ENCODE measurements at places on chromosomes 5 and 9.

DNA sequence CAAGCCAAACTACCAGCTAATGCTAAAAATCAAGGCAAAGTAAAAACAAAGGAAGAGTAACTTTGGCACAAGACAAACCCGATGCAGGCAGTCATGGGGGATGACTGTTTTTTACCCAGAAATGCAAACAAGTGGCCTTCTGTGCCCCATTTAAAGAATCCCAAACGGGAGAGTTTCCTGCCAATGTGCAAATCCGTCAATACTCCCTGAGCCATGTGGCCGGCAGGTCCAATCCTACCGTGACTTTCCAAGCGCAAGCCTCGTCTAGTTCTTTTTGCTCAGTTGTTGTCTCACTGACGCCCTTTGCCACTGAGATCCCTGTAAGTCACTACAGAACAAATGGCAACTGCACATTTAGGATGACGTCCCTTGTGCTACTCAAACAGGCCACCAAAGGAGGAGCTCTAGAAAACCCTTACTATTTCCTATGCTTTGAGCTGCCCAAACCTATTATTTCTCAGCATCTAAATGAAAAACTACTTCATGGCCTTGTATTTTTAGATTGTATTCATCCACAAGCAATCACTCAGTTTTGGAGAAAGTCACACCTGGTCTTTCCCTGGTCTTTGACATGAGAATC is 43.4 kb downstream of the OTULIN start:
- DNase-seq = no peak

- no peak for DNase-seq
These were observed 51.9 kb downstream of the ELL2 start for GRCh38 chr5:95909738-95910137.

DNA sequence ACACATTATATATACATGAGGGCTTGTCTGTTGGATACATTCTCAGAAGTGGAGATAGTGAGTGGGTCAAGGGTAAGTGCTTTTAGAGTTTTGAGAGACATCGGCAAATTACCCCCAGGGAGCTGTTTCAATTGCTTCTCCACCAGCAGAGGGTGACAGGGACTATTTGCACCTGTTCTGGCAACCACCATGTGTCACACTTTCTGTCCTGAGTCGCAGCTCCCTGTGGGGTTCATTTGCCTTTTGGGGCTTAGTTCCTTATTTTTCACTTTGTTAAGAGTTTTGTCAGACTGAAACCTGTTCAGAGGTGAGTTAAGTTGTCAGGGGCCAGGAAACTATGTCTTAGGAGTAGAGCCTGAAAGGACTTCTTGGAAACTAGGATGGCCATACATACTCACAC is 20.1 kb upstream of the SLC36A1 start:
- no peak for DNase-seq

DNA sequence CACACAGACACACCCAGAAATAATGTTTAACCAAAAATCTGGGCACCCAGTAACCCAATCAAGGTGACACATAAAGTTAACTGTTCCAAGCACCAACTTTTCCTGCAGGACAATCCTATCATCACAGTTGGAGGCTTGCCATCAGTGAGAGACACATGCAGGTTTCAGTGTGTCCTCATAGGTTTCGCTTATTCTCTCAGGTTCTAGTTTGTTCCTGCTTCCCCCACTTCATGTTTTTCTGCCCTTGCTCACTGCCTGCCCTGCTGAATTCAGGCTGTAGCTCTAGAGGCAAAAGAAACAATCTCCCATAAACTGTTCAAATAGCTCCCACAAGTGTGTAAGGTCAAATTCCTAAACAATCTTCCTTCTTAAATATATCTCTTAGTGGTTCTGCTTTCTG is 20.0 kb upstream of the SHISAL2B start:
- DNase-seq = no peak

DNA sequence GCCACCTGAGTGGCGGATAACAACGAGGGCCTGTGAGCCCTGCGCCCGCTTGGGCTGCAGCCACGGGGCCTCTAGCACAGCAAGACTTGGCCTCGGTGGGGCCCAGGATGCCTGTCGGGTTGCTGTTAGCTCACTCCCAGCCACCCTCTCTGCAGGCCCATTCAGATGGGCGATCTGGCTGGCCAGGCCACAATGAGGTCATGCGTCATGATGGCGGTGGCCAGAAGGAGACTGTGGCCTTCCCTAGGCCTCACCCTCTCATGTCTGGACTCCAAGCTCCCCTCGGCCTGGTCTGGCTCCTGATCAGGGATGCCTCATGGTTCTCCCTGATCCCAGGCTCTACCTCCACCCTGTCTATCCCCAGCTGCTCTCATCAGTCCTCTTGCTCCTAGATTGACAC is 19.0 kb upstream of the TCOF1 start:
- no peak for DNase-seq

- peak; percentile 77 for DNase-seq
These were observed 182.7 kb downstream of the GNAQ start for GRCh38 chr9:77848897-77849296.

DNA sequence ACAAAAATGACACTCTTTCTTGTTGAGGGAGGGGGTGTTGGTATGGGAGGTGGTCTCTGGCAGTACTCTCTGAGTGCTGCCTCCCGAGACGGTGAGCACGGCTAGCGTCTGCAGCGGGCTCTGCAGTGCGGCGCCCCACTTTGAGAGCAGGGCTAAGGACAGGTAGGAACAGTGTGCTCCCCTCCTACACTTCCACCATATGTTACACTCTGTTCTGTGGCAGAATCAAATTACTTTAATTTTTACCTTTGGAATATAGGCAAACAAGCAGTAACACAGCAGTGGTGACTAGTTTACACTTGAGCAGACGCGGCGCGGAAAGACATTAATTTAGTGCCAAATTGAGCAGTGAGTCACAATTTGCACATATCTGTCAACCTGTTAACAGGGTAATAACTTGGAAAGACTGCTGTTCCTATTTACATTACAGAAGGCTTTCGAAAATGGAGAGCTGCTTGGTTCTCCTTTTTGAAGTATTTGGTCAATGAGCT is 136.3 kb downstream of the MED27 start:
- no peak for DNase-seq

- no peak for DNase-seq
These were observed 72.9 kb downstream of the SFXN1 start for GRCh38 chr5:175551266-175551665.

- no peak for DNase-seq
These were observed 131.5 kb upstream of the PANK3 start for GRCh38 chr5:168710706-168711105.

DNA sequence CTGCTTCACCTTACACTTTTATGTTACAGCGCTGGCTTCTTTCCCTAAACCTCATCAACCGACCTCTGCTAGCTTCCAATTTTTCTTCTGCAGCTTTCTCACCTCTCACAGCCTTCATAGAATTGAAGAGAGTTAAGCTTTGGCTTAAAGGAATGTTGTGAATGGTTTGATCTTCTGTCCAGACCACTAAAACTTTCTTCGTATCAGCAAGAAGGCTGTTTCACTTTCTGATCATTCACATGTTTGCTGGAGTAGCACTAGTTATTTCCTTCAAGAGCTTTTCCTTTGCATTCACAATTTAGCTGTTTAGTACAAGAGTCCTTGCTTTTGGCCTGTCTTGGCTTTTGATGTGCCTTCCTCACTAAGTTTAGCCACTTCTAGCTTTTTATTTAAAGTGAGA is 49.5 kb downstream of the NR3C1 start:
- DNase-seq = no peak

GRCh38 chr5:146047396-146047795 is 58.0 kb downstream of the PLAC8L1 start:
- no peak for DNase-seq

- DNase-seq = no peak
These were observed 52.7 kb downstream of the COL5A1 start for GRCh38 chr9:134694368-134694665.

DNA sequence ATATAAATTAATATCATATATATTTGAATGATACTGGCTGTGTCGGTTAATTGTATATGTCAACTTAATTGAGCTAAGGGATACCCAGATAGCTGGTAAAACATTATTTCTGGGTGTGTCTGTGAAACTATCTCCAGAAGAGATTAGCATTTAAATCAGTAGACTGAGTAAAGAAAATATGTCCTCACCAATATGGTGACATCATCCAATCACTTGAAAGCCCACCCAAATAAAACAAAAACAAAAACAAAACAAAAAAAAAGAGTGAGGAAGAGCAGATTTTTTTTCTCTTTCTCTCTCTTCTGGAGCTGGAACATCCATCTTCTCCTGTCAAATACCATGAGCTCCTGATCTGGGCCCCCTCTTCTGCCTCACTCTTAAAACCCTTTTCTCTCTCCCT is 15.7 kb upstream of the CCDC152 start:
- DNase-seq = no peak

GRCh38 chr9:3080951-3081350 is 237.1 kb upstream of the PUM3 start:
- DNase-seq = no peak

GRCh38 chr9:122172131-122172530 is 12.4 kb downstream of the MORN5 start:
- DNase-seq = no peak

GRCh38 chr9:84583866-84584265 is 85.7 kb upstream of the NTRK2 start:
- DNase-seq = no peak

- no peak for DNase-seq
These were observed 24.4 kb upstream of the SYNPO start for GRCh38 chr5:150616024-150616470.

DNA sequence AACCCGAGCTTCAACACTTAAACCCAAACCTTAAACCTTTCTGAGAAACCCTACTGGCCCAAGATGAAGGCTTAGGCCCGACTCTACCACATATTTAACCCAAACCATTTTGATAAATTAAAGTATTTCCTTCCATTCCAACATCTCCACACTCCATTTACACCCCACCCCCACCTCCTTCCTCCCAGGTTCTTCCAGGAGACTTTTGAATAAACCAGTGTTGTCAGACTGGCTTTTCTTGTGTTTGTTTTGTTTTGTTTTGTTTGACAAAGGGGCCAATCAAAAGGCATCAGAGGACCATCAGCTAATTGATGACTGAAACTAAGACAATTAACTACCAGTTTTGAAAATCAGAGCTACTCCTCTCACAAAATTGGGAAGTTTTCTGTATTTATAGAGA is 4.6 kb upstream of the ZNF608 start:
- no peak for DNase-seq

- no peak for DNase-seq
These were observed 260.8 kb downstream of the PAPPA start for GRCh38 chr9:116414374-116414773.

GRCh38 chr5:175479125-175479881 is 943 bp downstream of the SFXN1 start:
- DNase-seq = no peak

- peak; percentile 94 for DNase-seq
These were observed 226.6 kb downstream of the SNX18 start for GRCh38 chr5:54743997-54744788.

DNA sequence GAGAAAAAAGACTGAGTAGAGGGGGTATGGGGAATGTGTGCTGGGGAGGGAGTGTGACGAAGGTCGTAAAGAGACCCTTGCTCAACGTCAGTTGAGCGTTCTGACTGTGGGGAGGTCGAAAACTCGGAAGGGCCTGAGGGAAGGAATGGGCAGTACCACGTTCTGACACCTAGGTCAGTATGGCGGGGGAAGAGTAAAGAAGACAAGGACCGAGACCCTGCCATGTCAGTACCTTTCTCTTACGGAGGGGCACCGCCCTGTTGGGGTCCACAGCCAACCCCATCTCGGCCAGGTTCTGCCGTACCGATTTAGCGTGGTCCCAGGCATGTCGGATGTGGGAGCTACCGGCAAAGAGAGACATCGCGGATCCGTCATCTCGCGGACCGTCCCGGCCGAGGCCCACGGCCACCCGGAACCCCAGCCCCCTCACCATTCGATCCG is 375 bp downstream of the NOP16 start:
- DNase-seq = no peak

GRCh38 chr5:143824851-143825720 is 13.1 kb downstream of the HMHB1 start:
- DNase-seq = peak; percentile 46

DNA sequence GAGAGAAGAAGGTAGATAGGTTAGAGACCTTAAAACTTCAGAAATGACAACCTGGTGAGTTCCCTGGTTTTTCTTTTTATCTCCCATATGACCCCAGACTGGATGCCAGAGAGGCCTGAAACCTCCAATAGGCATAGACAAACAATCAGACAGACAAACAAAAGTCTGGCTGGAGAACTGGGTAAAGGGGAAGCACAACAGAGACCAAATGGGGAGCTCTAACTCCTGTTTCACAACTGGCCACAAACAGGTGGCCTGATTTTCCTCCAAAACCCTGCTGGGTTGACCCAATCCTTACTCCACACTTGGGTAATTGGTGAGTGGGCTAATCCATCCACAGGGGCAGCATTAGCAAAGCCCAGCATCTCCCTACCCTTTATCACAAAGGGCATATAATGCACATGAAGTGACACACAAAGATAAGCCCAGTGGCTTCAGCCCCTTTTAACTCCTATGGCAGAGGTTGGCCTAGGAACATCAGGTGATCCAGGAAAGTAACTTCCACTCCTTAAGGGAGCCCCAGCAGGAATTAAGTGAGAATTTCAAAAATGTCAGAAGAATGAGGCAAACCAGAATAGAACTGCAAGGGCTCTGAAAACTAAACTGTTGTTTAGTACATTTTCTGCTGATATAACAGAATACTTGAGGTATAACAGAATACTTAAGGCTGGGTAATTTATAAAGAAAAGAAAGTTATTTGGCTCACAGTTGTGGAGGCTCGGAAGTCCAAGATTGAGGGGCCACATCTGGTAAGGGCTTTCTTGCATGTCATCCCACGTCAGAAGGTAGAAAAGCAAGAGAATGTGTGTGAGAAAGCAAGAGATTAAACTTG is 60.9 kb upstream of the ROR2 start:
- DNase-seq = no peak

- peak; percentile 76 for DNase-seq
These were observed 75.4 kb upstream of the CDKN2B start for GRCh38 chr9:22084336-22085035.

DNA sequence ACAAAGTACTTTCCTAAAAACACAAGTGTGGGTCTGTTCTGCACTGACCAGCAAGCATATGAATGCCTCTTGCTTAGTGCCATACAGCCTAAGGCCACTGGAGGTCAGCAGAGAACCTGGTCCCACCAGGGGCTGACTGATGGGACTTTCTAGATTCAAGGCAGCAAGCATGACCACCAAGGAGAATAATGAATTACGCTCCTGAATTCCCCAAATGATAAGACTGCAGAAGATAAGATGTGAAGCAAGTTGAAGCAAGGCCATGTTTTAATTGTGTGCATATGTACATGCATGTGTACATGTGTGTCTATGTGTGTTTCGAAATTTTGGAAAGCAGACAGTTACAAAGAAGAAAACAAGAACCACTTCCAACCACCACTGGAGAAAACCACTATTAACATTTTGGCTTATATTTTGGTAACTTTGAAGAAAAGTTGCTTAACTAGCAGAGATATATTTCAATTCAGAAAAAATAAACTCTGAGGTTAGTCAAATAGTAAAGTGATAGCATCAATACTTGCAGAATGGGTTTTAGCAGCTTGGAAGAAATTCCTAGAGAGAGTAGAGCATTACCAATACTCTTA is 70.5 kb downstream of the ERP44 start:
- DNase-seq = peak; percentile 34

GRCh38 chr9:127397646-127398274 is 791 bp downstream of the SLC2A8 start:
- no peak for DNase-seq

- no peak for DNase-seq
These were observed 91.7 kb downstream of the MACROH2A1 start for GRCh38 chr5:135307143-135307903.

Measured in GM04504 (cell line).